HuH-7 (cell line): ENCODE measurements at places on chromosomes 7 and 10.
A peak's percentile ranks its signal among the peaks of the same experiment; 100 is the strongest.

GRCh38 chr7:151174246-151175046 lies 7.0 kb upstream of the GBX1 start:
- DNase-seq = no peak

- DNase-seq = no peak
Measured at GRCh38 chr10:77949167-77949566, 22.6 kb upstream of the DLG5 start.

DNA sequence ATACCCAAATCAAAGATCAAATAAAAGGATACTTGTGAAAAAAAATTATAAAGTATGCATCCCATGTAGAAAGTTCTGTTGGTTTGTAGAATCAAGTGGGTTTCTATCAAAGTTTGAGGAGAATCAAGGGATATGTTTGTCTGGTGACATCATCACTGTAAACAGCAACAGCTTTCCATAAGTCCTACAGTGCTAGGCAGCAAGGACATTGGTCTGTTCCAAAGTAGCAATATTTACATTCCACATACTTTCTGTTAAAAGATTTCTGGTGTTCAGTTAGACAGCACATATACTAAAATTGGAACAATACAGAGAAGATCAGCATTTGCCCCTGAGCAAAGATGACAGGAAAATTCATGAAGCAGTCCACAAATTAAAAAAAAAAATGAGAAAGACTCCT lies 683.9 kb downstream of the XPNPEP1 start:
- DNase-seq = no peak

DNA sequence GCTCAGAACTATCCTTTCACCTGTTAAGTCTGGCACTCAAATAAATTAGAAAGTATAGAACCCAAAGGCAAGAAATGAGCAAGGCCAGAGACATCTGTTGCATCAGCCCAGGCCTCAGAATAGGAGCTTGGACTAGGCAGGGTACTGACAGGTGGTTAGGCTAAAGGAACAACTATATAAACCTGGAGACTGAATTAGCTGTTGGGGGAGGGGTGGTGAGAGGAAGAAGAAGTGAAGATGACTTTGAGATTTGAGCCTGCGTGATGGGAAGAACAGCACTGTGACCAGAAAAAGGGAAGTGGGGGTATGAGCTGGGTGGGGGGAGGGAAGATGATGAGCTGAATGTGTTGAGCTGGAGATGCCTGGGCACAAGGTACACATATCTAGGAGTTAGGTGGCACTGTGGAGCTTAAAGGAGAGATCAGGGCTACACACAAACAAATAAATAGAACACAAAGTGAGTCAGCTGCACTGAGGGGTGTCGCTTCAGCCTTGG lies 244.7 kb downstream of the PTEN start:
- no peak for DNase-seq

GRCh38 chr10:124717041-124717757 lies 27.0 kb downstream of the FAM53B start:
- no peak for DNase-seq

DNA sequence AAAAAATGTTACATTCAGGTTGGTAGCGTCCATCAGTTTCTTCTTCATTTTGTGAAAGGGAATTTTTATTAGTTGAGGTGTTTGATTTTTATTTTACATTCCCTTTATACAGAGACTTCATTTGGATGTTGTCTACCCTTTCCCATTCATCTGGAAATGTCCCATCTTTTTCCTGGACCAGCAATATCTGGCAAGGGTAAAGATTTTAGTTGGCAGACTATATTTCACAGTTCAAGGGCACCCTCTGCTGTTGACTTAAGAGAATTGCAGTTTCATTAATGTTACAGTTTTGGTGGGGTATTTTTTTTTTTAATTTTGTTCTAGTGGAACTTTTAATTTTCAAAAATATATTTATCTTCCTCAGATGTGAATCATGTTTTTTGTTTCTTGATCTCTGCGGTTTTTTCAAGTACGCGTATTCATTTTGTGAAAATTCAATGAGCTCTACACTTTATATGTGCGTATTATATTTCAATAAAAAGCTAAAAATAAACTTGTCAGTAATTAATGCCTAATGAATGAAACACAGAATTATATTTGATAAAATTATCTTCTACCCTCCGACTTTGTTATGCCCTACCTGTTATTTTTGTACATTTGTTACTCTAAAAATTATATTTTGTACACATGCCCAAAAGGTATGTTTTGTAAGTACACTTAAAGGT lies 97.9 kb upstream of the KLF14 start:
- peak; percentile 41 for DNase-seq

DNA sequence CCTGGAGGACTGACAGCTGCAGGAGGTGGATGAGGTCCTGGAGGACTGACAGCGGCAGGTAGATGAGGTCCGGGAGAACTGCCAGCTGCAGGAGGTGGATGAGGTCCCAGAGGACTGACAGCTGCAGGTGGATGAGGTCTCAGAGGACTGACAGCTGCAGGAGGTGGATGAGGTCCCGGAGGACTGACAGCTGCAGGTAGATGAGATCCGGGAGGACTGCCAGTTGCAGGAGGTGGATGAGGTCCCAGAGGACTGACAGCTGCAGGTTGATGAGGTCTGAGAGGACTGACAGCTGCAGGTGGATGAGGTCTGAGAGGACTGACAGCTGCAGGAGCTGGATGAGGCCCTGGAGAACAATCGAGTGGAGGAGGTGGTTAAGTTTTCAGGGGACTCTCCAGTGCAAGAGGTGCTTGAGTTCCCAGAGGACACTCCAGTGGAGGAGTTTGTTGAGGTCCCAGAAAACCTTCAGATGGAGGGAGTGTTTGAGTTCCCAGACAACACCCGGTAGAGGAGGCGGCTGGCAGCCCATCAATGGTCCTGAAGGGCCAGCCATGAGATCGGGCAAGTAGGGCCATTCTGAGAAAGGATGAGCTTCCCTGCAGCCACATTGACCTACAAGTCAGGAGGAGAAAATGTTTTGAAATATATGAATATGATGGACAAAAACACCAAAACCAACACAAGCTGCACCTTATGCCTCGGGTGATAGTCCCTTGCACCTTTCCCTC lies 4.7 kb upstream of the EIF5AL1 start:
- no peak for DNase-seq

DNA sequence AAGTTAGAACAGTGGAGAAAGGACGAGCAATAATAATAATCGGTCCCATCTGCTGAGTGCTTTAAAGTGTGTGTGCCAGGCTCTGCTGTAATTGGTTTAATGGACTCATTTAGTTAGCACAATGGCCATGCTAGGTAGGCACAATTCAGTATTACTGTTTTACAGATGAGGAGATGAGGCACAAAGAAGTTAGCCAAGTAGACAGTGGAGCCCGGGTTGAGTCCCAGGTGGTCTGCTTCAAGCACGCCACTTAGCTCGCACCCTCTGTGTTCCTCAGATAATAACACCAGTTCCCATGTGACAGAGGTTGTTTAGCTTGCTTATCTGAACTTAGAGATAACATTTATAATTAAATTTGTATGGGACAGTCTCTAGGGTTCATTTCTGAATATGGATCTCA lies 101.6 kb upstream of the GJD4 start:
- no peak for DNase-seq

- no peak for DNase-seq
Measured at GRCh38 chr7:80387634-80388193, 124.2 kb downstream of the GNAT3 start.

- DNase-seq = no peak
Measured at GRCh38 chr7:153523320-153524015, 528.7 kb upstream of the DPP6 start.

DNA sequence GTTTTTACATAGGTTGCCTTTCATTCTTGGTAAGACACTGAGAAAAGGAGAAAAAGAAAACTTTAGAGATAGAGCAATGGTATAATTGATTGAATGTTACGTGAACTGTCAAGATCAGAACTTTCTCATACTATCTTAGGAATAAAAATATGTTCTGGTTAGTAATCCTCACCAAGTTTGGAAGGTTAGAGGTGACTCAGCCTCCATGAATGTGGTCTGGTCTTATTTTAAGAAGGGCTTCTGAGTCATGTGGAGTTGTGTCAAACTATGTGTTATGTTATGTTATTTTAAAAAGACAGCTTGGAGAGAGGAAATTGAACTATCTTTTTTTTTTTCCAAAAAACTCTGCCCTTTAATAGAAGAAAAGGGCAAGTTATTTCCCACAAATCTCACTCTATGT lies 458.6 kb upstream of the KLF6 start:
- DNase-seq = no peak

DNA sequence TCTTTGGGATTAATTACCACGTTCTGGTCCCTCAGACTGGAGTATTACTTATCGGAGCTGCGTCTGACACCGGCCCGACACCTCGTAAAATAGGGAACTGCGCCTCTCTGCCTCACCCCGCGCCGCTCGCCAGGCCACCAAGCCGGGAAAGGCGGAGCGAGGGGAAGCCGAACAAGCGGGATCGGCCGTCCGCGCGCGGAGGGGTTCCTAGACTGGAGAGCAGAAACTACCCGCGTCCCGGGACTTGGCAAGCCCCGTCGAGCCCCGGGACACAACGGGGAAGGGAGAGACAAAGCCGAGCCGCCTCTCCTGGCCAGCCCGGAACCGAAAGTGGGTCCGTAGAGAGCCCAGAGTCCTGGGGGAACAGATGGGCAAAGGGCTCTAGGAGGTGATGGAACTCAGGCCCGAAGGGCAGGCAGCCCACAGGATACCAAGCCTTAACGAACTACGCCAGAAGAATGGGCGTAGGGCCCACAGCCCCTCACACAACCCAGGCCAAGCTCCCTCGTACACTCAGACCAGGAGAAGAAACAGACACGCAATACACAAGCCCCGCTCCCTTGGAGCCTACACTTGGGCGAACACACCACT lies 6.5 kb downstream of the LBX1 start:
- DNase-seq = no peak

DNA sequence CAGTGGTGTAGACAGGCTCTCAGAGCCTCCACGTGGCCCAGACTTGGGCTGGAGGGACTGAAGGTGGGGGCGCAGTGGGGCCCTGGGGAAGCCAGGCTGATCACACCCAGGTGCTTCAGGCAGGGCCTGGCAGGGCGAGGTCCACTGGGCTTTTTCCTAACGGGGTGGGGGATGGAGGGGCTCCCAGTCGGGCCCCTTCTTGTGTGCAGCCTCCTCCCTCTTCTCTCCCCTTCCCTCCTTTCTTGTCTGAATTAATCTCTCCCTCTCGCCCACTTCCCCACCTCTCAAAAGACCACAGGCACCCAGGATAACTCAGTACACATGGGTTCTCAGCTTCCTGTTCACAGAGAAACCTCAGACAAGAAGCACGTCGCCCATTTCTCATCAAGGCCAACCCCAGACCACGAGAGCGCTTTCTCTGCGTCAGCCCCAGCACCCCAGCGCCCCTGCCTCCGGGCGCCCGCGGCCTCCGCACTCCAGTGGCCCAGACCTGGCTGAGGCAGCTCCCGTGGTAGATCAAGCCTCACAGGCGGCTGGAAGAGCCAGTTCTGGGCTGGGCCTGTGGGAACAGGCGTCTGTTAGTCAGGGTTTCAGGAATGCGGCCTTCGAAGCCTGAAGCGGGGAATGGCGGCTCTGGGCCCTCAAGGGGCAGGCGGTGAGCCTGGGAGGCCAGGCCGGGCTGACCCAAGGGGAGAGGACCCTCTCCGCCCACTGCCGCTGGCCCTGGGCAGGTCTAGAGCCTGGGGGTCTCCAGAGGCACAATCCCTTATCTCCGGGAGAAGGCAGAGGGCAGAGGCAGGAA lies 50.6 kb downstream of the PWWP2B start:
- no peak for DNase-seq

DNA sequence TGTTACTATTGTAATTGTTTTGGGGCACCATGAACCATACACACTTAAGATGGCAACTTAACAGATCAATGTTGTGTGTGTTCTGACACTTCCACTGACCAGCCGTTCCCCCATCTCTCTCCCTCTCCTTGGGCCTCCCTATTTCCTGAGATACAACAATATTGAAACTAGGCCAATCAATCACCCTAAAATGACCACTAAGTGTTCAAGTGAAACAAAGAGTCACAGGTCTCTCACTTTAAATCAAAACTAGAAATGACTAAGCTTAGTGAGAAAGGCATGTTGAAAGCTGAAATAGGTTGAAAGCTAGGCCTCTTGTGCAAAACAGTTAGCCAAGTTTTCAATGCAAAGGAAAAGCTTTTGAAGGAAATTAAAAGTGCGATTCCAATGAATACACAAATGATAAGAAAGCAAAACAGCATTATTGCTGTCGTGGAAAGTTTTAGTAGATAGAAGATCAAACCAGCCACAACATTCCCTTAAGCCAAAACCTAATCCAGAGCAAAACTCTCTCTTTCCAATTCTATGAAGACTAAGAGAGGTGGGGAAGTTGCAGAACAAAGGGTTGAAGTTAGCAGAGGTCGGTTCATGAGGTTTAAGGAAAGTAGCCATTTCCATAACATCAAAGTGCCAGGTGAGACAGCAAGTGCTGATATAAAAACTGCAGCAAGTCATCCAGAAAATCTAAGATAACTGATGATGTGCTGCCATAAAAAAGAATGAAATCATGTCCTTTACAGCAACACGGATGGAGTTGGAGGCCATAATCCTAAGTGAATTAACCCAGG lies 90.6 kb downstream of the MTPN start:
- DNase-seq = no peak

DNA sequence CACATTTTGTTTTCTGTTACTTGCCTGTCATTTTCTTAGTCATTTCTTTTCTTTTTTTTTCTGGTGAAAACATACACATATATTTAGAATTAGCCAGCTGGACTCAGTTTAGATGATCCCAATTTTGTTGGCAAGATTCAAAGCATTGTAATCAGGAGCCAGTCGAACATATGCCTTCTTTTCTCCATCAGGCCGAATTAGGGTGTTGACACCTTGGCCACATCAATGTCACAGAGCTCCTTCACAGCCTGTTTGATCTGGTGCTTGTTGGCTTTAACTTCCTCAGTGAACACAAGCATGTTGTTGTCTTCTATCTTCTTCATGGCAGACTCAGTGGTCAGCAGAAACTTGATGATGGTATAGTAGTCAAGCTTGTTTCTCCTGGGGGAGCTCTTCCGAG lies 32.6 kb downstream of the PHF14 start:
- no peak for DNase-seq

GRCh38 chr7:150751702-150752101 lies 14.5 kb downstream of the GIMAP5 start:
- no peak for DNase-seq

GRCh38 chr7:101487753-101488152 lies 125.1 kb downstream of the COL26A1 start:
- DNase-seq = no peak

DNA sequence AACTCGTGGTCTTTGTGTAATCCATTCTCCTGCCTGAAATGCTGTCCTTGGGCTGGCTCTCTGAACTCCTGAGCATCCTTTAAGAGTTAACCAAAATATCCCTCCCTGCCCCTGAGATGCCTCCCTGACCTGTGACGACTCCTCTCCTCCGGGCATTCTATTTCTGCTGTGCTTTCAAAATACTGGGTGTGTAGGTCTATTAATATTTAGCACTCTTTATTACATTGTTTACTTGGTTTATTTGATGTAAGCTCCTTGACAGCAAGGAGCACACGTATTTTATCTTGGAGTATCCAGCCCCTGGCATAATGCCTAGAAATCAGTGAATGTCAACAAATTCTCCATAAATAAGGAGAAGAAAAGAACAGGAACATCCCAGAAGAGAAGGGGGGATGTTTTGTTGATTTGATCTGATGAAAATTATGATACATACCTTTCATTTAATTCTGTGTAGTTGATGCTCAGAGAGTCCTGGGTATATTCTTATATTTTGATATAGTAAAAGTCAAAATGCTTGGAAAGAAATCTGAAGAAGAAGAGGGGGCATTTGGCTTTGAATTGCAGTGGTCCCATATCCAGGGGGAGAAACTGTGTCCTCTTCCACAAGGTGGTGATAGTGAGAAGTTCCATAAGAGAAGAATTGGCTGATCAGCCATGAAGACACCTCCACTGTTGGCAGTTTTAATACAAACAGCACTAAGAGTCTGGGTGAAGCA lies 107.7 kb upstream of the MPP7 start:
- DNase-seq = peak; percentile 28

- no peak for DNase-seq
Measured at GRCh38 chr10:131743190-131744151, 157.3 kb upstream of the PPP2R2D start.
